ENCODE measurements at places on chromosomes 6 and 20.

GRCh38 chr6:139380611-139381010, 6.2 kb upstream of the CITED2 start:
- DNase-seq: no peak

- no peak for DNase-seq
These were observed 6.6 kb downstream of the VAPB start for GRCh38 chr20:58395604-58396003.

- no peak for DNase-seq
These were observed 545.5 kb downstream of the EPM2A start for GRCh38 chr6:145189836-145190235.

GRCh38 chr6:25458485-25458884, 179.3 kb downstream of the CARMIL1 start:
- peak; percentile 75 for DNase-seq

GRCh38 chr20:32479697-32480171, 105.4 kb downstream of the NOL4L start:
- DNase-seq: no peak

DNA sequence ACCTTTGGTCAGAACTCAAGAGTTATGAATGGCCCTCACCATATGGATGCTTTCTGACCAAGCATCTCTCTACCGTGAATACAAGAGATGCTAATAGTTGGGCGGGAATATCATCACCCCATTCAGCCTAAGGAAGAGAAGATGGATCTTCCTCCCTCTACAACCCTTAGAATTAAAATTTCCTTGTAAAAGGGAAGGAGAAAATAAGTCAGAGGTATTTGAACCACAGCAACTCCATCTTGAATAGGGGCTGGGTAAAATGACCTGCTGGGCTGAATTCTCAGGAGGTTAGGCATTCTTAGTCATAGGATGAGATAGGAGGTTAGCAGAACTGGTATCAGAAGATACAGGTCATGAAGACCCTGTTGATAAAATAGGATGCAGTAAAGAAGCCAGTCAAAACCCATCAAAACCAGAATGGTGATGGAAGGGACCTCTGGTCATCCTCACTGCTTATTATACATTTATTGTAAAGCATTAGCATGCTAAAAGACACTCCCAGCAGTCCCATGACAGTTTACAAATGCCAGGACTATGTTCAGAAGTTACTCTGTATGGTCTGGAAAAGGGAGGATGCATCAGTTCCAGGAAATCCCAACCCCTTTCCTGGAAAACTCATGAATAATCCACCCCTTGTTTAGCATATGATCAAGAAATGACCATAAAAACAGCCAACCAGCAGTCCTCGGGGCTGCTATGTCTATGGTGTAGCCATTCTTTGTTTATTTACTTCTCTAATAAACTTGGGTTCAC, 101.2 kb downstream of the DTNBP1 start:
- no peak for DNase-seq

- DNase-seq: no peak
These were observed 85.6 kb upstream of the KHDRBS2 start for GRCh38 chr6:62371453-62372210.

GRCh38 chr6:13260831-13261230, 67.5 kb downstream of the TBC1D7 start:
- no peak for DNase-seq

DNA sequence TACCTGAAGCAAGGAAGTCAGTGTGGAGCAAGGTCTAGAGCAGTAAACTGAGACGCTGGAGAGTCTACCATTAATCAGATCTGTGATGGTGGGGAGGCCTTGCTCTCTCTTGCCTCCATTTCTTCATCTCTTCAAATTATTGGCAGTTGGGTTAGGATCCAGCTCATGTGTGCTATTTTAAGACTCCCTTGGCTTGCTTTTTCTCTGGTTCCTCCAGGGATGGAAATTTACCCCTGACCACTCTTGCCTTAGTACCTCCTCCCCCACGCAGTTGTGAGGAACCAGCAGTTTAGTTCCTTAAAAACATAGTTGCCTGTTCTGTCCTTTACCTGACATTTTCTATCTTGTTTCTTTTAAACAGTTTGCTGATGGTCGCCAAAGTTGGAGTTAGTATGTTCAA, 7.4 kb downstream of the TMEM14C start:
- DNase-seq: no peak

DNA sequence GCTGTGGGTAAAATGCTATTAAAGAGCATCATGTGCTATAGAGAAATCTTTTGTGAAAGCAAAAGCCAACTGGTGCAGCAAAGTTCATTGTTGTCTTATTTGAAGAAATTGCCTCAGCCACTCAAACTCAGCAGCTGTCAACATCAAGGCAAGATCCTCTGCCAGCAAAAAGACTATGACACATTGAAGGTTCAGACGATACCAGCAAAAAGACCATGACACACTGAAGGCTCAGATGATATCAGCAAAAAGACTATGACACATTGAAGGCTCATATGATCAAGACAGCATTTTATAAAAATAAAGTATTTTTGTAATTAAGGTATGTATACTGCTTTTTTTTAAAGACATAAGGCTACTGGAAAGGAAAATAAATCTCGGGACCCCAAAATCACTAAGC, 118.4 kb upstream of the RUNX2 start:
- peak; percentile 12 for DNase-seq

- no peak for DNase-seq
These were observed 427.3 kb upstream of the GJE1 start for GRCh38 chr6:141705431-141705830.

- DNase-seq: peak; percentile 20
These were observed 562.3 kb downstream of the DHX35 start for GRCh38 chr20:39524371-39524911.

DNA sequence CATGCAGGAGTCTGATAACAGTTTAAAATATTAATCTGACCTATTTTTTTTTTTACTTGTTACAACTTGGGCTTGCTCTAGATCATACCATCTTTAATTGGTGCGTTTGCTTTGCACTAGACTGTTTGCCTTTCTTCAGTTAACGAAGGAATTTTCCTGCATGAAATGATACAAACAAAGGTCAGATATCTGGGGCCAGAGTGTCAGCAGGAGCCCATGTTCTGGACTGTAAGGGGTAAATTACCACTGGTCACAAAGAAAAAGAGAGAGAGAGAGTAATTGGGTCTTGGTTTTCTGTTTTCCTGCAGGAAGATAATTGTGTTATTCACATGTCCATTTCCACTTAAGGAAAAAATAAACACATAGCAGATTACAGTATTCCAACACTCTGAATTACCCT, 399.4 kb upstream of the MARCKS start:
- no peak for DNase-seq

GRCh38 chr20:36117638-36118037, 36.9 kb upstream of the EPB41L1 start:
- no peak for DNase-seq

- DNase-seq: peak; percentile 63
These were observed 30.4 kb downstream of the TGM2 start for GRCh38 chr20:38134427-38135270.

- DNase-seq: no peak
These were observed 127.4 kb downstream of the CD24 start for GRCh38 chr6:106847116-106847515.

DNA sequence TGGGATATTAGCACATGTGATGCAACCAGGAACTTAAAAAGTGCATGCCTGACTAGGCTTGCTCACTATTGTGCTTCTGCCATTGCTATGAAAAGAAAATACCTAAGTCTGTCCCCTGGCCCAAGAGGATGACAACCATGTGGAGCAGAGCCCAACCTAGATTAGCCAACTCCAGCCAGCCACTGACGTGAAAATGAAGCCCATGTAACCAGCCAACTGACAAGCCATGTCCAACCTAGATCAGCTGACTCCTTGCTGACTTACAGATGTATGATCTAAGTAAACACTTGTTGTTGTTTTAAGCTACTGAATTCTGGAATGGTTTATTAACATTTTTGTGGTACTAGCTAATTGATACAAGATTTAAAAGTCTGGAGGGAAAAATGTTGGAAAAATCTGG, 47.5 kb downstream of the PIGU start:
- DNase-seq: no peak
